Activated naive CD4-positive, alpha-beta T cell treated with anti-CD3 and anti-CD28 coated beads for 36 hours (primary cell): ENCODE measurements at places on chromosomes 5 and 9. TPM values are rescaled to one million over a fixed set of nuclear protein-coding genes. Genes with fewer than 3 reads are reported as not detected.

- DNase-seq, result no peak
These were observed 47.6 kb downstream of the AQP7 start for GRCh38 chr9:33354651-33355211.

DNA sequence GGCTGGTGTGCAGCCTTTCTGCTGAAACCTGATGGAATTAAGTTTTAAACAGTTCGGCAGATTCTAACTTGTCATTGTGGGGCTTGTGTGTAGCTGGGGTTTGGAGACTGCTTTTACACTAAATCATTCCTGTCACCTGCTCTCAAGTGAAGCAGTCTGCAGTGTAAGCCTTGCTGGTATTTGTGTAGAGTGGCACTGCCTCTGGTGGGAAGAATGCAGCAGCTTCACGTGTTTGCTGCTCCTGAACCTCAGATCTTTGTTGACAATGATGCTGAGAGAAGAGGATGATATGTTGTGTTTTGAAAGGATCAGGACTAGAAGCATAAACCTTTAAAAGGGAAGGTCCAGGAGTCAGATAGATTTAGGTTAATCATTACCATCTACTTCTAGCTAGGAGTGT is 88.1 kb downstream of the KDM4C start:
- DNase-seq, result no peak

Gene SOHLH1
- not detected for total RNA-seq

Gene FOXD4L3
- total RNA-seq, result not detected

Gene IL33
- total RNA-seq, result not detected

DNA sequence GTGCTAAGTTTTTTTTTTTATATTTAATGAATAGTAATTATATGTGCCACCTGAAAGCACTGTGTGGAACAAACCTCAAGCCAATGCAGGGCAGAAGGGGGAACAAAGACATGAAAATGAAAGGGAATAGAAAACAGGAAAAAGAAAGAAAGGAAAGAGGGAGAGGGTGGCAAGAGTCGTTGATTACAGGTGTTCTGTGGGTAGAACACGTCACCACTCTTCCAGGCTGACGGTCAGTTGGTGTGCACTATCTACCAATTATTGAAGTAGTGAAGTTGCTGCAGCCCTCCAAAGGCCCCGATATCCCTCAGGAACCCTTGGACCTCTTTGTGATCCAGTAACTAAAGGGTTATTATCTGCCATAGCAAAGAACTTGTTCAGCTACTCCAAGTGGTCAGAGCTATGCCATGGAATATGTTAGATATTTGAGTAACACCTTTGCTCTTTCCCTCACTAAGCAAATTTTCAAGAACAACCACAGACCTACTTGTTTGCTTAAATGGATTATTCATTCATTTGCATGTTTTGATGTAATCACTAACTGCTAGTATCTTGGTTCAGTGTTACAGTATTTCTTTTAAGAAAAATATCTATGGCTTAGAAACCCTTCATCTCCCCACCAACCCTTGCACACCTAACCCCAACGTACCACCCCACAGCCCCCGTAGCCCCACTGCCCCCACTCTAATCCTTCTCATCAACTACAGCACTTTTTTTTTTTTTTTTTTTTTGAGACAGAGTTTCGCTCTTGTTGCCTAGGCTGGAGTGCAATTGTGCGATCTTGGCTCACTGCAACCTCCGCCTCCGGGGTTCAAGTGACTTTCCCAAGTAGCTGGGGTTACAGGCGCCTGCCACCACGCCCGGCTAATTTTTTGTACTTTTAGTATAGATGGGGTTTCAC is 31.3 kb downstream of the FYB1 start:
- peak; percentile 51 for DNase-seq

DNA sequence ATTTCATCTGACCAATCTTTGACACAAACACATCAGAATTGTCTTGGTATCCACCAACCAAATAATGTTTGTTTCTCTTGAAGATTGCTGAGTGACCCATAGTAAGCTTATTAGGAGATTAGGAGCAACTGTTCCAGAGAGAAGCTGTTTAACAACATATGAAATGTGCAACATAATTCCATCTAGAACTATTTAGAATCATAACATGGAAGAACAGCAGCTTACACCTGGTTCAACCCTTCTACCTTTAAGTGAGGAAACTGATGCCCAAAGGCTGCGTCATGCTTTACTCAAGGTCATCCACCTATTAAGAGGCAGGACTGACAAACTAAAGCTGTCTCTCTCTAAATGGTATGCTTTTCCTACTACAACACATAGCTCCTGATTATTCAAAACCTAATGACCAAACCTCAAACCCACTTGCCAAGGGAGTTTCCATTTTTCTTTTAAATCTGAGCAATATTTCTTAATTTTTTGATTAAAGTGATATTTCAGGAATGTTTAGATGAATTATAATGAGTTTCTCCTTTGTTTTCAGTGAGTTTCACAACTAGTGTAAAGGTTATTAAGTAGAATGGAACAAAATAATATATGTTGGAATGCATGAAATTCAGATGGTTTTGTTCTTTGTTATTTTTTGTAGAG is 545.9 kb downstream of the RAB3C start:
- no peak for DNase-seq

Gene HAVCR2
- total RNA-seq, result 10.4 TPM

- DNase-seq, result no peak
These were observed 126.2 kb upstream of the VLDLR start for GRCh38 chr9:2495221-2496005.

Gene STPG3
- total RNA-seq, result not detected

- no peak for DNase-seq
These were observed 265.8 kb downstream of the ADGRV1 start for GRCh38 chr5:90824436-90824835.

- DNase-seq, result no peak
These were observed 260.1 kb upstream of the CDH18 start for GRCh38 chr5:20248118-20248517.

- peak; percentile 75 for DNase-seq
These were observed 16.7 kb upstream of the IL13 start for GRCh38 chr5:132641241-132641723.

Gene ABITRAM
- 11.2 TPM for total RNA-seq

Gene AKNA
- 118 TPM for total RNA-seq

GRCh38 chr9:116789081-116789480 is 102.0 kb downstream of the TRIM32 start:
- DNase-seq, result no peak

Gene TAF11L10
- not detected for total RNA-seq

Gene HAND1
- not detected for total RNA-seq

DNA sequence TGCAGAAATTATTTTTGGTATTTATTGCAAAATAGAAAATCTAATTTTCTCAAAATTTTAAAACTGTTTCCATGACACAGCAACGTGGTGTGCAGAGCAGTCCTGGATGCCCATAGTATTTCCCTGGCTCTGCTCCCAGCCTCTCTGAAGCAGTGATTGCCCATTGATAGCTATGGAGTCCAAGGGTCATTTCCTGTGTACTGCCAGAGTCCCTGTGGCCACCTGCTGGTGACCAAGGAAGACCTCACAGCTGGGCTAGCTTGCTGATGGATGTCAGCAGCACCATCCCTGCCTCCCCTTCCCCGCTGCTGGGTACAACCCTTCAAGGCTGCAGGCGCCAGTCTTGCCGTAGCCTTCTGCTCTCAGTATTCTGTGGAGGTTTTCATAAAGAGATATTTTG is 184.1 kb downstream of the DIRAS2 start:
- no peak for DNase-seq

GRCh38 chr5:155953335-155953734 is 373.6 kb upstream of the SGCD start:
- peak; percentile 24 for DNase-seq

Gene GABRB2
- total RNA-seq, result not detected

Gene LHX3
- not detected for total RNA-seq

Gene GRM6
- total RNA-seq, result not detected

GRCh38 chr5:22852807-22853660 is at the start of gene CDH12:
TSS of gene CDH12 (minus strand) at chr5:22853344.
- DNase-seq, result peak; percentile 7

DNA sequence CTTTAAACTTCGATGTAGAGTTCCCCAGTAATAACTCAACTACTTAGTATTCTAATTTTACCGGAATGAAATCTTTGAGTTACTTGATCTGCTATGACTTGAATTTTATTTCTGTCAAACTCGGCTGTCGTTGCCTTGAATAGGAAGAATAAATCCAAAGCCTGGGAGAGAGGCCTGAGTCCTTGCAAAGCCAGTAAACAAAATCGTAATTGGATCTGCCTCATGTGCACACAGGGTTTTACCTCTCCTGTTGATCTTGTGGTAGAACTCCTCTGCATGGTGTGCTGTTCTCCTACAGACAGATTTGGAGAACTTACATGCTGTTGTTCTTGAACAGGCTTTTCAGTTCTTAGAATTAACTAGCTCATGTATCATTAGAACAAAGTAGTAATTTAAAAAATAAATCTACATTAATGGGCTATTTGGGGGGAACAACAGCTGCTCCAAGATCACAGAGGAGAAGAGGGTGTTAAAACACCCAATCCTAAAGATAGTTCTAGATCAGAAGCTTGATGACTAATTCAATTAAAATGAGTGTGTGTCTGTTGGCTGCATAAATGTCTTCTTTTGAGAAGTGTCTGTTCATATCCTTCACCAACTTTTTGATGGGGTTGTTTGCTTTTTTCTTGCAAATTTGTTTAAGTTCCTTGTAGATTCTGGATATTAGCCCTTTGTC is 28.9 kb downstream of the HSPB3 start:
- DNase-seq, result no peak

- DNase-seq, result no peak
These were observed 19.3 kb downstream of the KCNIP1 start for GRCh38 chr5:170523142-170523551.

- DNase-seq, result no peak
These were observed 32.2 kb upstream of the NOTCH1 start for GRCh38 chr9:136577941-136578625.

DNA sequence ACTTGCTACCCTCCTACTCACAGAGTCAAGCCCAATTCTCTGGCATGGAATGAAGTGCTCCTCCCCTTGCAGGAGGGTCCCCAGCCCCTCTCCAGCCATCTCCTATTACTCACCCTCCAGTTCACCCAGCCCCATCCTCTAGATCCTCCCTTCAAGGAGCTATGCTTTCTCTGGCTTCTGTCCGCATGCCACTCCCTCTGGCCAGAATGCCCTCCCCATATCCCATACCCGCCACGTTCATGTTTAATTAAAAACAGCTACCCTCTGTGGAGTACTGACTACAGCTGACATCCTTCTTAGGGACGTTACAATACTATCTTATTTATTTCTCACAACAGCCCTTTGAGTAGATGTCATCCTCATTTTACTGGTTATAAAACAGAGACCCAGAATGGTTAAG is 3.0 kb downstream of the F2R start:
- DNase-seq, result no peak

Gene GPX8
- not detected for total RNA-seq

DNA sequence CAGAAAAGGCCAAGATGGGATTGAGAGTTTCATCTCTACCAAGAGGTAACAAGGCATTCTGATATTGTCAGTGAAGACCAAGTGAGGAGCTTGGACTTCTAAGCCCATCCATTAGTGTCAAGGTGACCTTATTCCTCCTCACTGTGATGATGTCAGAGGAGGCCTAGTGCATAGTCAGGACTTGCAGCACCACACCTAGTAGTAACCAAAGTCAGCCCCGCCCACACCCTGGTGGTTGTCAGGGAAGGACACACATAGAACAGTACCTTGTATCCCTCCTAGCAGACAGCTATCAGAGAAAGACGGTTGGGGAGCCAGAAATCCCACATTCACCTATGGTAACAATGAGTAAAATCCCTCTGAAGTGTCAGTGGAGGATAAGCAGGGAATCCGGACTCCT is 111.7 kb downstream of the AP3B1 start:
- peak; percentile 9 for DNase-seq

- DNase-seq, result no peak
These were observed 219.5 kb upstream of the IZUMO3 start for GRCh38 chr9:24765025-24765756.

GRCh38 chr5:139849942-139850341 is 54.3 kb downstream of the PSD2 start:
- DNase-seq, result no peak

DNA sequence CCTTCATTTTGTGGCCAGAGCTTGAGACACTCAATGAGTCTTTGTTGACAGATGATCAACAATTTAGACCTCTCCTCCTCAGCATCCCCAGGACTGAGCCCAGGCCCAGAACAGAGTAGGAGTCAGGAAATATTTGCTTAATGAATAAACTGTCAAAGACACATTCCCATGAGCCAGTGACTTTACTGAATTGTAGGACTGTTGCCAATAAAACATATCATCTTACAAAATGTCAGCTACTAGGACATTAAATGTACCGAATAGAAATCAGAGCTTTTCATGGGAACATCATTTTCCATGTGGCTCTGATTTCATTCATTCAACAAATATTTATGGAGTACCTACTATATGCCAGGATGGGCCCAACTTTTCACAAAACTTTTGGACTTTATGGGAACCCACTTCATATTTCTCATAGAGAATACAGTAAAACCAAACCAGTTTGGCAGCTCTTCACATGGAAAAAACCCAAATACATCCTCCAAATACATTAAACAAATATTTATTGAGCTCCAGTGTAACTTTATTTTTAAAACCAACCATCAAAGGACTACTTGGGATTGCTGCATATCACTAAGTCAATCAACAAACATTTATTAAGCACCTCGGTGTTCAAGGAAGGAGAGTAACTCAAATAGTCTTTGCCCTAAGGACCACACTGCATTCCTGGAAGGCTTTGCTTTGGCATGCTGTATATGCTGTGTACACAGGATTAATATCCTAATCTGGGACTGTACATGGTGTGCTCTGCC is 11.4 kb downstream of the VDAC1 start:
- no peak for DNase-seq

DNA sequence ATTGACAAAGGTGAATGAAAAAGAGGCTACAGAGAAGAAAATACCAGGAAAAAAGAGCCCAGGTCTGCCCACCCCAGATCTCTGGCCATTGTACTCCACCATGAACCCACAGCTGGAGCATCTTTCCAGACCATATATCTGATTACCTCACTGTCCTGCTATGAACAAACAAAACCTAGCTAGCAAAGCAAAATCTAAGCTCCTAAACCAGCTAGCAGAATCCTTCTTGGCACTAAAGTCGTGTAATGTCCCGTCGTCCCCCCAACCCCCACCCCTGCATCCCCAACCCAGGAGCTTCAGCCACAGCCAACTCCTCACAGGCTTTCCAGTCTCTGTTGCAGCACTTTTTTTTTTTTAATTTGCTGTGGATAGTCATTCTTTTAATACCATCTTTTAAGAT is 2.5 kb downstream of the C1QTNF3 start:
- DNase-seq, result no peak

- DNase-seq, result no peak
These were observed 38.7 kb downstream of the APC start for GRCh38 chr5:112776301-112776856.
